ENCODE measurements at places on chromosomes 16 and 17. TPM values are rescaled to one million over a fixed set of nuclear protein-coding genes. Genes with fewer than 3 reads are reported as not detected.

DNA sequence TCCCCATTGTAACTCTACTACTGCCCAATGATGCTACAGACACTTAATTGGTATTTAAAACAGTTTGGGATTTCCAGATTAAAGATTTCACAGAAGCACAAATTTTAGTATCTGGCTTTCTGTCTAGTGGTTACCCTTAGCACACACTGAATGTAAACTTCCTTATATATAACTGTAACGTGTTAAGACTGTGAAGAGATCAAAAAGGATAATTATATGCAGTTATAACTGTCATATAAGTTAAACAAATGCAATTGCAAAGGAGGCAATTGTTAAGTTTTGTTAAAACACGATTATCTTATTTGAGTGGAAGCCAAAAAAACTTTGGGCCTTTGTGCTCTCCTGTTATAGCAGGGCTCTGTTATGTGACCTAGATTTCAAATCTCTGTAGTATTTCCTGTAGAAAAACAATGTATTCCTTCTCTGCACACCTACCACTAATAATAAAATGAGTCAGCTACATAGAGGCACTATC is 147.9 kb downstream of the STXBP4 start:
- peak overlapping the region; percentile 90 for H3K27ac ChIP-seq
- DNase-seq, result no peak
- H3K27me3 ChIP-seq, result no peaks in the 10 kb centered on the region
- H3K4me1 ChIP-seq, result peaks cover 21% of the 10 kb centered on the region
- H3K36me3 ChIP-seq, result no peaks in the 10 kb centered on the region

DNA sequence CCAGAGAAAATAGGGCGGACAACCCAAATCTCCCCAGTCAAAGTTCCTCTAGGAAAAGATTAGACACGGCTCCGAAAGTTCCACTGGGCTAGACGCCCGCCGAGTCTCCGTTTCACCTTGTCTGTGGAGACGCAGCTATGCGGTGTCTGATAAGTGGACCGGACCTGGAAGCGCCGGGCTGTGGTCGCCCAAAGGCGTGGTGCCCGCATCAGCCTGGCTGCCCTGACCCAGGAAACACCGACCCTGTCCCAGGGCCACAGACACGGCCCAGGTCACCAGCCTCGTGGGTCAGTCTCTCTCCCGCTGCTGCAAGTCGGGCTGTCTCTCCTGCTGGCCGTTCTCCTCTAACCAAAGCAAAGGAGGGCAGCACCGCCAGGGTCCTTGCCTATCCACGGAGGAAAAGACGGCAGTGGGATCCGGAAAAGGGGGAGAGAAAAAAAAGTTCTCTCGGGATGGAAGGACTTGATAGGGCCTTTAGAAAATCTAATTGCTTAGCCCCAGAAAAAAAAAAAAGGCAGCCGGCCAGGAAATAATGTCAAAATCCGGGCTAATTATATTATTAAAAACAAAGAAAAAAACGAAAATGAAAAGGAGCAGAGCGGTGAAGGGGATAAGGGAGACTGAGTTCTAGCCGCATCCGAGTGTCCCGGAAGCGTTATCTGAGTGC is 13.9 kb upstream of the FOXF1 start:
- no peak overlapping the region for H3K27ac ChIP-seq
- peaks cover 3% of the 10 kb centered on the region for H3K36me3 ChIP-seq

Gene CCL22
- total RNA-seq, result not detected

DNA sequence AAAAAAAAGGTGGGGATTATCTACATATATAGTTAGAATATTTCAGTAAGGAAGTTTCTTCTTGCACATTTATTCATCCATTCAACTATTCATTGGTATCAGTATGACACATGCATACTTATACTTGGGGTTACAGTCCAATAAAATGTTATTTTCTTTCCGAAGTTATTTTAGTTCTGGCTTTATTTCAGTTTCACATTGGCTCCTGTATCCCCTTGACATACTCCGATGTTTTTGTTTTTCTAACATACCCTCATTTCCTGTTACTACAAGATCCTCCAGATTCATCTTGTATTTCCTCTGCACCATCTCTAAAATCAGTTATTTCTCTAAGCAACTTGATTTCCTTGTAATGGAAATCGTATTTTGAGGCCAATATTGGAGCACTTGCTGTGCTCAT is 435.5 kb upstream of the MON1B start:
- no peak for DNase-seq
- no peaks in the 10 kb centered on the region for H3K27me3 ChIP-seq
- H3K27ac ChIP-seq, result no peak overlapping the region
- H3K36me3 ChIP-seq, result no peaks in the 10 kb centered on the region

DNA sequence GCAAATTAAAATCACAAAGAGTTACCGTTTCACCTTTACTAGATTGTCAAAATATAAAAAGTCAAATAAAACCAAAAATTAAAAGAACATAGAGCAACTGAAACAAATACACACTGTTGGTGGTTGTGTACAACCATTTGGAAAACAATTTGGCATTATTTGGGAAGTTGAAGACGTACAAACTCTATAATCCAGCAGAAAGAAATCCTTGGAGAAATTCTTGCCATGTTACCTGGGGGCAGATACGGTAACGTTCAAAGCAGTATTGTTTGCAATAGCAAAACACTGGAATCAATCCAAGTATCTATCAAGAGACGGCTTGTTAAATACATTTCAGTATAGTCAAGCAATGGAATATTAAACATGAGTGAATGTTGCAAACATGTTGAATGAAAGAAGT is 56.7 kb downstream of the TBX4 start:
- peaks cover 67% of the 10 kb centered on the region for H3K27me3 ChIP-seq
- peaks cover 2% of the 10 kb centered on the region for H3K4me1 ChIP-seq
- no peak overlapping the region for H3K27ac ChIP-seq

Gene SDK2
- total RNA-seq, result 1.4 TPM

Gene TBC1D3H
- not detected for total RNA-seq

Gene STX1B
- 0.27 TPM for total RNA-seq

- peaks cover 8% of the 10 kb centered on the region for H3K36me3 ChIP-seq
- no peaks in the 10 kb centered on the region for H3K27me3 ChIP-seq
- no peak for DNase-seq
- no peak overlapping the region for H3K27ac ChIP-seq
- H3K4me3 ChIP-seq, result no peak overlapping the region
These were observed 5.7 kb downstream of the ASPSCR1 start for GRCh38 chr17:81983011-81983638.

- H3K4me3 ChIP-seq, result peak within 1 kb of the TSS; percentile 97
- H3K27me3 ChIP-seq, result no peaks in the 10 kb centered on the region
- peak within 1 kb of the TSS; percentile 80 for H3K27ac ChIP-seq
These were observed at the start of gene ABHD15 for GRCh38 chr17:29566473-29567303. Gene ABHD15, minus strand, starts transcription at chr17:29567037. Its CDS starts 71 bp downstream, at chr17:29566966.

- H3K36me3 ChIP-seq, result peaks cover 3% of the 10 kb centered on the region
- no peak overlapping the region for H3K27ac ChIP-seq
- no peak for DNase-seq
- H3K4me3 ChIP-seq, result no peak overlapping the region
- H3K27me3 ChIP-seq, result no peaks in the 10 kb centered on the region
- peaks cover 16% of the 10 kb centered on the region for H3K4me1 ChIP-seq
These were observed 49.6 kb downstream of the NLK start for GRCh38 chr17:28092088-28092487.

DNA sequence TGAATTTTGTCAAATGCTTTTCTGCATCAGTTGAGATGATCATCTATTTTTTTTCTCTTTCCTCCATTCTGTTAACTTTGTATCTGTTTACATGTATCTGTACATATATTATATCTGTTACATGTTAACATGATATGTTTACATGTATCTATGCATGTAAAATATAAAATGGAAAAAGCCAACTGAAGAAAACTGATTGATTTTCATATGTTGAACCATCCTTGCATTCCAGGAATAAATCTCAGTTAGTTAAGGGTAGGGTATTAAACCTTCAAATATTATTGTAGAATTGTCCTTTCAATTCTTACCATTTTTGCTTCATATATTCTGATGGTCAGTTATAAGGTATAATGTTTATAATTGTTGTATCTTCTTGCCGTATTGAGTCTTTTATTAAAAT is 336.1 kb downstream of the ZFHX3 start:
- H3K36me3 ChIP-seq, result no peaks in the 10 kb centered on the region
- no peak overlapping the region for H3K27ac ChIP-seq
- no peaks in the 10 kb centered on the region for H3K4me1 ChIP-seq
- no peak overlapping the region for H3K4me3 ChIP-seq

Gene GAS7
- 5.2 TPM for total RNA-seq

Gene PRM3
- total RNA-seq, result not detected

Gene CDH11
- not detected for total RNA-seq

DNA sequence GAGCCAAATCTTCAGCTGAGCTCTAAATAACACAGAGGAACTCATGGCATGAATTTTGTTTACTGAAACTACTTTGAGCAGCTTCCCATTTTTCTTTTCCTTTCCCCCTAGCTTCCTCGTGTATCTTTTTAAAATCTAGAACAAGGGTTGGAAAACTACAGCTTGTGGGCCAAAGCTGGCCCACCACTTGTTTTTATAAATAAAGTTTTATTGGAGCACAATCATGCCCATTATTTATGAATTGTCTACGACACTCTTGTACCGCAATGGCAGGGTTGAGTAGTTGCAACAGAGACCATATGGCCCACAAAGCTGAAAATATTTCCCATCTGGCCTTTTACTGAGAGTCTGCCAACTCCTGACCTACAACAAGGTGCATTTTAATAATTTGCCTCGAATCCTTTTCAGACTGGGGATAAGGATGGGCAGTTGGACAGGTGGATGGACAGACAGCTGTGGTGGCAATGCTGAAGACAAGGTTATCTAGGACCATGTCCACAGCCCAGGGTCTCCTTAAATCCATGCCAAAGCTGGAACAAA is 87.7 kb downstream of the RMI2 start:
- H3K27ac ChIP-seq, result no peak overlapping the region
- H3K36me3 ChIP-seq, result no peaks in the 10 kb centered on the region
- no peak for DNase-seq
- peaks cover 13% of the 10 kb centered on the region for H3K27me3 ChIP-seq
- no peak overlapping the region for H3K4me3 ChIP-seq

GRCh38 chr17:63919311-63919723 is 678 bp upstream of the GH1 start:
- peak overlapping the region; percentile 72 for H3K4me3 ChIP-seq
- H3K27me3 ChIP-seq, result peaks cover 4% of the 10 kb centered on the region
- peaks cover 3% of the 10 kb centered on the region for H3K36me3 ChIP-seq
- peak overlapping the region; percentile 92 for H3K27ac ChIP-seq
- peak; percentile 43 for DNase-seq

DNA sequence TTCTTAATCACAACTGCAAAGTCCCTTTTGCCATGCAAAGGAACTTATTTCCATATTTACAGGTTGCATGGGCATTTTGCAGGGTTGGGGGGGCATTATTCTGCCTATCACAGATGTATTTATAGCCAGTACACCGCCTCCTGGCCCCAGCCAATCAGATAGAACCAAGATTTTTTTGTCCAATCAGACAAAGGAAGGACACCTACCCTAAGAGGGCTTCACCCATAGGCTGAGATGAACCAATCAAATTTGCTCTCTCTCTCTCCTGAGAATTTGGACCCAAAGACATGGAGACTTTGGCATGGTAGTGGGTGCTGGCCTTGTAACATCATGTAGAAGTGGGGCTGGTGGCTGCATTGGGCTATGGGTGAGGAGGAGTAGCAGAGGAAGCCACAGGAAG is 3.9 kb upstream of the KCNG4 start:
- peaks cover 4% of the 10 kb centered on the region for H3K36me3 ChIP-seq
- peaks cover 3% of the 10 kb centered on the region for H3K4me1 ChIP-seq
- H3K27ac ChIP-seq, result no peak overlapping the region
- peaks cover 62% of the 10 kb centered on the region for H3K27me3 ChIP-seq

Gene ZNHIT3
- total RNA-seq, result 44.7 TPM

All from T-helper 17 cell (primary cell).